ENCODE measurements at places on chromosomes 3 and 15.

DNA sequence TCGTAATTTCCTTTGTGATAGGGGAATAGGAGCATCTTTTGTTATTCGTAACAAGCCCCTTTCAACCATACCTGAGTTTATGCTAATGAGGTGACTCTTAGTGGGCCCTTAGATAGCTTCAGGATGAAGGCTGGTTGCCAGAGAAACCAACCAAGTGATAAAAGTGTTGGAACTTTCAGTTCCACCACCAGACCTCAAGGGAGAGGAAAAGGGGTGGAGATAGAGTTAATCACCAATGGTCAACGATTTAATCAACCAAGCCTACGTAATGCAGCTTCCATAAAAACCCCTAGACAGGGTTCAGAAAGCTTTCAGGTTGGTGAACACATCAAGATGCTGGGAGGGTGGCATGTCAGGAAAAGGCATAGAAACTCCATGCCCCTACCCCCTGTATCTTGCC lies 33.0 kb downstream of the HERC1 start:
- no peak for DNase-seq

- no peak for DNase-seq
These were observed 5.6 kb downstream of the SLC25A38 start for GRCh38 chr3:39388741-39389248.

DNA sequence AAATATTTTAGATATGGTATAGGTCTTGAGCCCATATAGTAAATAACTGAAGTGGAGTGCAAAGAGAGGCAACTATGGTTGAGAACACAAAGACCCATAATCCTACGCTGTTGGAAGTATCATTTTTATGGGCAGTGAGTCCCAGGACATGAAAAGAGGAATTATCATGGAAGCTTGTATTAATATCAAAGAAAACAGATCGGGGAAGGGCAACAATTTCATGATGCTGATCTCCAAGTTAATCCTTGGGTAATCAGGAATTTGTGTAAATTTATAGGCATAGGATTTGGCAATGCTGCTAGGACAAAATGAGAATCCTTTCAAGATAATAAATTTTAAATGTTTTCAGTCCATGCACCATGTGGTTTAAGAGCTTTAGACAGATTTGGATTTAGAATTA lies 40.2 kb upstream of the PYDC2 start:
- DNase-seq = no peak

DNA sequence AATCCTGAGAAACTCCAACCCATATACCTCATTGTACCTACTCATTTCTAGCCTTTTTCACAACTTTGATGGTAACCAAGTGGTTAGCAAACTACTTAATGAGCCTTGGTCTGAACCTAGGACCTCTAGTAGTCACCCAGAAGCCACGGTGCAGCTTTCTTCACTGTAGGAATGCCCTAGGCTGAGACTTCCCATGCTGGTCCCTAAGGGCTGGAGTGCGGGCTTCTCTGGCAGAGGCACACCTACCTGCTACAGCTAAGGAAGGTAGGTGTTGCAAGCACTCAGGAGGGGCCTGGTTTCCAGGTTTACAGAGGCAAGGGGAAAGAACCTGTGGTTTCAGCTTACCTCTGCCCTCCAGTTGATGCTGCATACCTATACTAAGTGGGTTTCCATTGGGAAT lies 65.4 kb downstream of the DHX30 start:
- no peak for DNase-seq

DNA sequence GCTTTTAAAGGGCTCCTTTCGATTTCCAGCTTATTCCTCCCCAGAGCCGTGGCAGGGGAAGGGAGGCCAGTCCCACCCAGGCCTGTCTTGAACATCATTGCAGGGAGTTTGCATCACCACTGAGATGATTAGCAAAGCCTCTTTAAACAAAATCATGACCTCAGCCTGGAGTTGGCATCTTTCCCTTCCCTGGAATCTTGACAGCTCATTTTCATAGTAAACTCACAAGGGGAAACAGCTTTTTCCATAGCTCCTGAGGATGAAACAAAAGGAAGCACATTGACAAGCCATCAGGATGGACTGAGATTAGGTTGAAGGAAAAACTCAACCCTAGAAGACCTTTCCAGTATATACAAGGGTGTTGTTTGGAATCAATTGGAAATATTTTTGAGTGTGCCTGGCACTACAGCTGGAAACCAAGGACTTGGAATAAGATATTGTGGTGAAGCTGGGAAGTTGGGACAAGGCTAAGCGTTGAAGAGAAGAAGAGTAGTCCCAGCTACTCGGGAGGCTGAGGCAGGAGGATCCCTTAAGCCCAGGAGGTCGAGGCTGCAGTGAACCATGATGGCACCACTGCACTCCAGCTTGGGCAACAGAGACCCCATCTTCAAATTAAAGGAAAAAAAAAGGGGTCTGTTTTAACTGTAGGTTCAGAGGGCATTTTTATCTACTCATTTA lies 3.1 kb upstream of the LARP6 start:
- no peak for DNase-seq

DNA sequence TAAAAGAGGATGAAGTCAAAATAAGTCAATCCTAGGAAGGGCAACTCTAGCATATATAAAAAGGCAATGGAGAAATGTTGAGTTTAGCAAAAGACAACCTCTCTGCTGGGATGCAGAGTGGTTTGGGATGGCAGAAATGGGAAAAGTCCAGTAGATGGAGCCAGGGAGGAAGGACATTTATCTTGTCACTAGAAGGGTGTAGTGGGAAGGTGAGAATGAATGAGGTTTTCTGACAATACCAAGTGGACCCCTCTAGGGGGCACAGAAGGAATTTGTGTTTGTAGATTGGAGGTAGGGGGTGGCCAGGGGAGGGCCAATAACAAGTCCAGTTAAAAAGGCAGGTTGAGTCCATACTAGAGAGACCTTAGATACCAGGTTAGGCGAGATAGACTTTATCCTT lies 80.0 kb downstream of the THSD4 start:
- DNase-seq = no peak

GRCh38 chr3:123267821-123268220 lies 66.1 kb downstream of the SEC22A start:
- DNase-seq = no peak

DNA sequence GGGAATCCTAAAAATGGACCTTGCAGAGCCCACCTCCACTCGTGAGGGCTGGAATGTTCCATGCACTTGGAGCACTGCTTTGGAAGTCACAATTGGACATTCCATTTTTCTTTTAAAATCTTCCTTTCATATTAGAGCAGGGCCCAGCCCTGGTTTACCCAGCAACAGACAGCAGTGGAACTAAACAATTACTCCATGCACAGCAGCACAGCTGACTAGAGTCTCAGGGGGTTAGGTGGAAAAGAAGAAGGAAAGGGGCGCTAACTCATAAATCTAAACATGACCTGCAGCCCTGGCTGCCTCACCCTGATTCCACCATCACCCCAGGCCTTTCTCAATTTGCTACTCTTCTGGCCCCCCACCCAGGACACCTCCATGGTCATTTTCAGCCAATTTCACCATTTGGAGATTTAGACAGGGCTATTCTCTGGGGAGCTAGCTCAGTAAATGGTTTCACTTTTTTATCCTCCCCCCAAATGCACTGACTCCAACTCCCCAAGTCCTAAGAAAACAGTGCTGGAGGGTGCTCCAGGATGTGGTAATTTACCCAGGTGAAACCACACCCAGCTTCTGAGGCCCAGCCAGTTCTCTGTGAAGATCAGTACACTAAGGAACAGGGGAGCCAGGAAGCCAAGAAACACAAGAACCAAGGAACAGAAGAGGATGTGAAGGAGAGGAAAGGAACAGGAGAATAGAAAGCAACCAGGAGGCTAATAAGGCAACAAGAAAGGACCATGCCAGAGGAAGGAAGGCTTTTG lies 1.6 kb upstream of the LRRC31 start:
- no peak for DNase-seq

DNA sequence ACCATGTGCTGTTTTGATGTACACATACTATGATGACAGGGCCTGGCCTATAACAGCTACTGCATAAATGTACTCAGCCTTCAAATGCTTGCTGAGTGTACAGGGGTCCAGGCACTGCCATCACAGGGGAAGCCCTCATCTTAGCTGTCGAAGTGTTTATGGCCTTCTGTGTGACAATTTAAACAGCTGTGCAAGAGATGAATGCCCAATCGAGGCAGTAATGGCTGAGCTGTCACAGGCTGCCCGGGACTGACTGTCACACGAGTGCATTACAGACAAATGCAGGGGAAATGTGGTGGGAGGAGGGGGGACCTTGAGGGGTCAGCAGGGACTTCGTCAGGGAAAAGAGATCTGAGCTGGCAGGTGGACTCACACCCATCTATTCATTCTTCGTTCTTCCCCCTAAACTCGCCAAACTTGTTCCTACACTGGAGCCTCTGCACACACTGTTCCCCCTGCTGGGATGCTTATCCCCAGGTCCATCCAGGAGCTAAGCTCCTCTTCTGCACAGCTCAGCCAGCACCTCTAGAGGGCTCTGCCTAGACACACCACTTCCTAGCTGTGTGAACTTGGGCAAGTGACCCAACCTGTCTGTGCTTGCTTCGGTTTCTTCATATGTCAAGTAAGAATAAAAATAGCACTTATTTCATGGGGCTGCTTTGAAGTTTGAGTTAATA lies 156.2 kb upstream of the IQSEC1 start:
- DNase-seq = no peak

- no peak for DNase-seq
These were observed 39.5 kb upstream of the DGKG start for GRCh38 chr3:186401556-186401955.

- DNase-seq = no peak
These were observed 461 bp downstream of the PCYT1A start for GRCh38 chr3:196287090-196287439.

GRCh38 chr15:36682101-36682500 lies 102.7 kb downstream of the CDIN1 start:
- DNase-seq = no peak

DNA sequence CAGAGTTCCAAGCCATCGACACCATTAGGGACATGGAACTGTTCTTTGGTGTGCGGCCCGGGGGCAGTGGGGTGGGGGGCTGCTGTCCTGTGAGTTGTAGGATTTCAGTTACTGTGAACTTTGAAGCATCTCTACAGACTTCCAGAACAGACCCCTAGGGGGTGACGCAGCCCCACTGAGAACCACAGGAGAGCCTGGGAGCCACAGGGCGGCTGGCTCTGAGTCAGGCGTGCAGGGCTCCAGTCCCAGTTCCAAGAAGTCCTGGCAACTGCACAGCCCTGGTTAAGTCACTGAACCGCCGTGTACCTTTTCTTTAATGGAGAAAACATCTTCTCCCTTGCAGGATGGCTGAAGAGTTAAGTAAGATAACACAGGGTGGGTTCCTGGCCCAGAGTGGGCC lies 23.5 kb upstream of the LRTM1 start:
- no peak for DNase-seq

- DNase-seq = no peak
These were observed 33.8 kb downstream of the GLCE start for GRCh38 chr15:69194025-69194827.

- DNase-seq = no peak
These were observed 47.0 kb downstream of the CALML4 start for GRCh38 chr15:68158046-68158628.

DNA sequence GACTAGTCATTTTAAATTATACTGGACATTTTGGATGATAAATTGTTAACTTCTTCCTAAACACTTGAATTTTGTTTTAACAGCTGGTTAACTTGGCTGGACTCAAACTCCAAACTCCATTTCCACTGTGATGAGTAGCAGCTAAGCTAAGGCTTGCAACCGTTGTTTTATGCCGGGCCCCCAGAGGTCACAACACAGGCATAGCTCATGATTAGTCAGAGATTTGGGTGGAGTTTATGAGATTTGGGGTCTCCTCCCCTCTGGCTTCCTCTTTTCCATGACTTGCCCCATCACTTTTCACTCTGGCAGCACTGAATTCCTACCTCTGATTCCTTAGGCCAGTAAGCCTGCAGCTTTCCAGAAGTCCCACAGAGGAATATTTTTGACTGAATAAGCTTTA lies 12.8 kb downstream of the THAP10 start:
- no peak for DNase-seq

DNA sequence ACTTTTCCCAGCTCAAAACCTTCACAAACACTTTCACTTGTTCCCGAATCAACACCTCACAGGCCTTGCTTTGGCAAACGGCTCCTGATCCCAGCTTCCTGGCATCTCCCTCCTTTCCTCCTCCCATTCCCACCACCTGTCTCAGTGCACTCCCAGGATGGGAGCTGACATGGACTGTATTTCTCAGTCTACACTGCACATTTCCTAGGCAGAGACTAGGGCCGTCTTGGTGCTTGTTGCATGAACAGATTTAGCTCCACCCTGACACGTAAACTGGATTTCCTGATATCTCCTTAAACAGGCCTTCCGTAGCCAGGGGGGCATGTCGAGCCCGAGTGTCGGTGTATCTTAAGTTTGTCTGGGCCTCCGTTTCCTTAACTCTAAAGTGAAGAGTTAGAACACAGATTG lies 790 bp upstream of the WHAMM start:
- DNase-seq = no peak

DNA sequence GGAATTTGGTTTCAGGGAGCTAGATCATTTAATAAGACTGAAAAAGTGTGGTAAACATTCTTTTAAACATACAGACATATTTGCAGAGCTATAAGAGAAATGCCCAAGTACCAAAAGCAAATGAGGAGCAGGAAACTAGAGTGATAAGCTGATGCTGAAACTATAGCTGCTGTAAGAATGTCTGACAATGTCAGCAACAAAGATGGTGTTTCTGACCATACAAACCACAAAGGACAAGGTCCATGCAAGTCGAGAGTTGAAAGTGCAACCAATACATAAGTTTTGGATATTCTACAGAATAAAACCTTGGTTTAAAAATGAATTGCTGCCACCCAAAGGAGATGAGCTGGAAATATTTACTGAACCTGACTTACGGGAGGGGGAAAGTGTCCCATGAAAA lies 610.2 kb downstream of the TBL1XR1 start:
- no peak for DNase-seq

DNA sequence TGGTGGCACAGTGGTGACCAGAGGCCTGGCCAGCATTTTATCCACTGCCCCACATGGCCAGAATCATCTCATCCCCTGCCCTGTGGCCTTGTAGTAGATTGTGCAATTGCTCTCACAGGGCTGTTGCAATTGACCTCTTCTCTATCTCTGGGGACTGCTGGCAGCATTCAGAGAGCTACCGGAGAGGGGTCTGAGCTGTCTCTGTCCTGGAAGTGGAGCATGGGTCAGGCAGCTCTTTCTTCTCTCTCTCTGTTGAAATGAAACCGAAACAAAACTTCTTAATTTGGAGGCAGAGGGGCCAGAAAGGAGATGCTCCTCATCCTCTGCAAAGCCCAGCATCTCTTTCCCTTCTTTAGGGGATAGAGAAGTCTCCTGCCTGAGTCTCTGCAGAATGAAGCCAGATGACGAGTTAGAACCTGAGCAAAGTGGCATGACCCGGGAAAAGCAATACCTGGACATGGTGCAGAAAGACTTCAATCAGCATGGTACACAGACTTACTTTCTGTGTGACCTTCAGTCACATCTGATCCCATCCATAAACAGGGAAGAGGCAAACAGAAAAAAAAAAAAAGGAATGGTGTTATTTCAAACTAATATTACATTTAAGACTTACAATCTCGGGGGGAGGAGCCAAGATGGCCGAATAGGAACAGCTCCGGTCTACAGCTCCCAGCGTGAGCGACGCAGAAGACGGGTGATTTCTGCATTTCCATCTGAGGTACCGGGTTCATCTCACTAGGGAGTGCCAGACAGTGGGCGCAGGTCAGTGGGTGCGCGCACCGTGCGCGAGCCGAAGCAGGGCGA lies 144.5 kb upstream of the BCL6 start:
- DNase-seq = no peak

Data from NCI-H524 treated with DMSO at 0.1 percent for 48 hours (cell line).